ENCODE measurements at places on chromosomes 5 and 9.

GRCh38 chr5:144131261-144131660 is 39.2 kb downstream of the YIPF5 start:
- DNase-seq: no peak

DNA sequence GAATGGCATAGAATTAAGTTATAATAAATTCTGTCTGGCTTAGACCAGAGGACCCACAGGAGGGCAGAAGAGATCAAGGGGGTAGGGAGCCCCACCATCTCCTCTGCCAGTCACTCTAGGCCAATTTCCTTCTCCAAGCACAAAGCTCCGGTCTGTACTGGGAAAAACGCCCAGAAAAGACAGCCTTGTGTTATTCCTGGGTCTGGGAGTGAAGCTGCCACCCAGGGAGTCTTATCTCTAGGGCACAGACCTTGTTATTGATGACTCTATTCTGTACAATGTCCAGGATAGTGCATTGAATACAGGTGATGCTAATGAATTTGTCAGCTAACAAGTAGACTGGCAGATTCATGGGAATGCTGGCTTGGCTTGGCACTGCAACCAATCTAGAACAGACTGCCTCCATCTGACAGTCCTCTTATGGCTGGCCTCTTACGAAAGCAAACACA is 60.7 kb downstream of the MED27 start:
- no peak for DNase-seq

GRCh38 chr5:124858612-124859011 is 112.2 kb upstream of the ZNF608 start:
- no peak for DNase-seq

DNA sequence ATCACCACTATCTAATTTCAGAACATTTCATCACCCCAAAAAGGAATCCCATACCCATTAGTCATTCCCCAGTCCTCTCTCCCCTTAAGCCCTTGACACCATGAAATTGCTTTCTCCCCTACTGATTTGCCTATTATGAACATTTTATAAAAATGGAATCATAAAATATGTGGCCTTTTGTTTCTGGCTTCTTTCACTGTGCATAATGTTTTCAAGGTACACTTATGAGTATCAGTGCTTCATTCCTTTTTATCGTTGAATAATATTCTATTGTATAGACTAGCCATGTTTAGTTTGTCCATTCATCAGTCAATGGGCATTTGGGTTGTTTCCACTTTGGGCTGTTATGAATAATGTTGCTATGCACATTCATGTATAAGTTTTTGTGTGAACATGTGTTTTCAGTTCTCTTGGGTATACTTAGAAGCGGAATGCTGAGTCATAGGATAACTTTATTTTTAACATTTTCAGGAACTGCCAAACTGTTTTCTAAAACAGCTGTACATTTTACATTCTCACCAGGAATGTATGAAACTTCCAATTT is 40.4 kb upstream of the FGF1 start:
- no peak for DNase-seq

- no peak for DNase-seq
Observed at GRCh38 chr5:68502531-68502930, 287.0 kb downstream of the PIK3R1 start.

DNA sequence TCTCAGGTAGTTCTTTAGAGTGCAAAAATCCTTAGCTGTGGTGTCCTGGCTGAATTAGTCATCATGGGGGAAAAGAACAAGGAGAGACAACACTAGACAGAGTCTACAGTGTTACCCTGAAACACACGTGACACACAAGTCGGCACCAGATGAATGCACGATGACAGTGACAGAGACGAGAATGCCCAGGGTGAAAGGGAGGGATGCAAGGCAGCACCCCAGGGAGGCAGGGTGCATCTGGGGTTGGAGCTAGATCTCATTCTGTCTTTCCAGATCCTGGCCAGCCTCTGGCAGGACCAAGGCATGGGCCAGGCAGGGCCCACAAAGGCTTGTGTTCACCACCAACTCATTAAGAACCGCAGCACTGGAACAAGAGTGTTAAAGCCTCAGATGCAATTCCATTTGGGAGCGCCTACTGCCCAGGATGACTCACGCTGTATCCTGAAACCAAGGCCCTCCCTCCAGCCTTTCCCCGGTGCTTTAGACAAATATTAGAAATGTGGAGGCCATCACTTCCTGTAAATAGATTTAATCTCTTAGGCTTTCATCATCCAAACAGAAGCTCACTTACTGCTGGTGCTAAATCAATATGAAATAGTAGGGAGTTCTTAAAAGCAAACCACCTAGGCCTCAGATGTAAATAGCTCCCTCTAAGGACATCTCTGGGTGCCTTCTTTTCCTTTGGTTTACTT is 56.1 kb downstream of the IRX2 start:
- DNase-seq: no peak

- DNase-seq: no peak
Observed at GRCh38 chr9:117034866-117035265, 347.8 kb downstream of the TRIM32 start.

DNA sequence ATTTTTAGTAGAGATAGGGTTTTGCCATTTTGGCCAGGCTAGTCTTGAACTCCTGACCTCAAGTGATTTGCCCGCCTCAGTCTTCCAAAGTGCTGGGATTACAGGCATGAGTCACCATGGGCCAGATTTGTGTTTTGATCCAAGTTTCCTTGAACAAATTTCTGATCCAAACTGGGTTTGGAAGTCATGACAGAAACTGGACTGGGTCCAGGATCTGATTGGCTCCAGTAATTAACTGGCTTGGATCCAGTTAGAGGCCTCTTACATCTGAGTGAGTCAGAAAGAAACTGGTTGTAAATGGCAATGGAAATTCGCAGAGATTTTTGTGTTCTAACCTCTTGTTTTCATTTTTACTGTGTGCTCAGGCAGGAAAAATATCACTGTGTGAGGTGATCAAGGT is 141.6 kb downstream of the SLC25A46 start:
- DNase-seq: no peak

DNA sequence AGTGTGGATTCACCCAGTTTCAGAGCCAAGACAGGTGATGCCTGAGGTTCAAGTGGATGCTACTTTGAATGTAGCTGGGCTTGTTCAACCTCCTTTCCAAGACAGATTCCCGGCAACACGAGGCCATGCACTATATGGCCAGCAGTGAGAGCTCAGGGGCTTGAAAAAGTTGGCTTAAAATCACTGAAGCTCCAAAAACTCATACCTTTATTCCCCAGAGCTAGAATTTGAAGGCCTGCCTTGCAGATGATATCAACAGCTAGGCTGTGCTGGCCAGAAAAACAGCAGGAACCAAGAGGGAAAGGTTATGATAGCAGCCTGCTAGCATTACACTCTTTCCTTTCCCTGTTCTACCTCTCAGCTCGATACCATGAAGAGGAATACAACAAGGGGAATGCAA is 120.2 kb upstream of the DAB2 start:
- DNase-seq: no peak

DNA sequence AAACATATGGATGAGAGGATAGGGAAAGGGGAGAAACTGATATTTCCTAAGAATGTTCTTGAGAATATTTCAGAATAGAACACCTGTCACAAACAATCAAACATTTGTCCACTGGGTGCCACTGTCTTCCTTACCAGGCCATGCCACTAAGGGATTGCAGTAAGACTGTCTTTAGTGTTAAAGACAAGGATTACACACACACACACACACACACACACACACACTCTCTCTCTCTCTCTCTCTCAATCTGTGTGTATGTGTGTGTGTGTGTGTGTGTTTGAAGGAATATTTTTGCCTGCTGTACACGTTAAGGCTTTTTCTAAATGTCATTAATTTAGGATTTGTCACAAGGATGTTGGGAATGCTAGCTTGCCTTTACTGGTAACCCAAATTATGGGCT is 54.4 kb downstream of the CCDC192 start:
- DNase-seq: peak; percentile 1

DNA sequence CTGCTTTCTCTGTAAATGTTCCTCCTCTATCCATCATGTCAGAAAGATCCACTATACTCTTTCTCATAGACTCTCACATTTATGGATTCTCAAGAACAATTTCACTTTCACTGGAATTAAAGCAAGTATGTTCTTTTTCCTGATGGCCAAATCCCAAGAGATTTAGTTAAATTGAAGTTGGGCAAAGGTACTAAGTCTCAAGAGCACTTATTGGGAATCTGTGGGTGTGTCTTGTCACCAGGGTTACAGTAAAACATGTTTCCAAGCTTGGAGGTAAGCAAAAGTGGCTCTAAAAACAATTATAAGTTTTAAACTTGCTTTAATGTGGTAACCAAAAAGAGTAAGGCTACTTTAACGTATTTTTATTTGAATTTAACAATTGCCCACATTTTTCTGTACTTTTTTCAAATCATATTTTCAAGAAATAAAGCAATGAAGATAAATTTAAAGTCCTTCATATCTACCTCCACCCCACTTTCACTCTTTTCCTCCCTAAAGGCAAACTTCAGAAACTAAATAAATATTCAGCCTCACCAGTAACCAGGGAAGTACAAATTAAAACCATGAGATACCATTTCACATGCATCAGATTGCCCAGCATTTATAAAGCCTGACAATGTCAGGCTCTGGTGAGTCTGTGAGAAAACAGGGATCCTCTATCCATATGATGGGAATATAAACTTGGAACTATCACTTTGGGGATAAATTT is 387.4 kb downstream of the CETN3 start:
- no peak for DNase-seq

DNA sequence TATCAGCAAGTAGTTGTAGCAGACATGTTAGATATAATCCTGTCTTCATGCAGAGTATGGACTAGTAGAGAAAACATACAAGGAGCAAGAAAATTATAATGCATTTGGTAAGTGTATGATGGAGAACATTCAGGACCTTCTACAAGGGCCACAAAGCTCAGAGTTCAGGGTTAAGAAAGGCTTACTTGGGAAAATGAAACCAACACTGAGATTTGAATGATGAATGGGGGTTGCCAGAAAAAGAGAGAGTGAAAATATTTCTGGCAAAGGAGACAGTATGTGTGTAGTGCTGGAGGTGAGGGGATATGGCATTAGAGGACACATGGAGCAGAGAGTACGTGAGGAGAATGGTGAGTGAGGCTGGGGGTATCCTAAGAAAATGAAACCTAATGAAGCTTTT is 169.8 kb upstream of the STK32A start:
- DNase-seq: no peak

- no peak for DNase-seq
Observed at GRCh38 chr9:38043931-38044623, 24.9 kb downstream of the SHB start.

- DNase-seq: no peak
Observed at GRCh38 chr5:180519098-180519497, 24.9 kb downstream of the CNOT6 start.

DNA sequence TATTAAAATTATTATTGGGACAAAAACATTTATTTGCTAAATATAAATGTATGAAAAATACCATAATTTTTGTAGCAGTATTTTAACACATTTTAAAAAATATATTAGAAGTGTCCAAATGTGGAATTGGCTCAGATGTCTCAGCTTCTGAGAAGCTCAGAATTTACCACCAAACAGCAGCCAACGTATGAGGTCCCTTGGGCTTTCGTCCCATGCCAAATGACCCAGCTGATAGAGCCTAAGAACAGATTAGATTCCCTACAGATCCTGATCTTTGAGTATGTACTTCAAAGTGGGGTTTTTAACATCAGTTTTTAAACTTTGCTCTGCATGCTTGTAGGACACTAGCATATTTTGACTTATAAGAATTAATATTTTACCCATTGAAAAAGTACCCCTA is 77.3 kb upstream of the RPS23 start:
- no peak for DNase-seq

GRCh38 chr9:137820161-137820855 is 57.3 kb upstream of the CACNA1B start:
- DNase-seq: no peak

GRCh38 chr5:21070858-21071257 is 1082.9 kb upstream of the CDH18 start:
- no peak for DNase-seq

- DNase-seq: peak; percentile 83
Observed at GRCh38 chr5:172881691-172882370, 47.8 kb downstream of the ERGIC1 start.

DNA sequence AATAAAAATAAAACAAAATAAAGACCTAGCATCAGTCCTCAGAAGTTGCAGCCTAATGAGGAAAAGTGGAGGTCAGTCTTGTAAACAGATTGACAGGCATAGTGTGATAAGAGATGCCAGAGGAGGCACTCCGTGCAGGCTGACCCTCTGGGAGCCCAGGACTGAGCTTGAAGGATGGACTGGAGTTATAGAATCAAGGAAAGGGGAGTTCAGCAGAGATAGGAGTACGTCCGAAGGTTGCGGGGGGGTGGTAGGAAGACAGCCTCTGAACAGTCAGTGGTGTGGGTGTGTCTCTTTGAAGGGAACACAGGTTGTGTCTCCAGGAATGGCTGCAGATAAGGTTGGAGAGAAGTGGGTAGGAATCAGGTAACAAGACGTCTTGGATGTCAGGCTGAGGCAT is 126.1 kb upstream of the CPEB4 start:
- no peak for DNase-seq

DNA sequence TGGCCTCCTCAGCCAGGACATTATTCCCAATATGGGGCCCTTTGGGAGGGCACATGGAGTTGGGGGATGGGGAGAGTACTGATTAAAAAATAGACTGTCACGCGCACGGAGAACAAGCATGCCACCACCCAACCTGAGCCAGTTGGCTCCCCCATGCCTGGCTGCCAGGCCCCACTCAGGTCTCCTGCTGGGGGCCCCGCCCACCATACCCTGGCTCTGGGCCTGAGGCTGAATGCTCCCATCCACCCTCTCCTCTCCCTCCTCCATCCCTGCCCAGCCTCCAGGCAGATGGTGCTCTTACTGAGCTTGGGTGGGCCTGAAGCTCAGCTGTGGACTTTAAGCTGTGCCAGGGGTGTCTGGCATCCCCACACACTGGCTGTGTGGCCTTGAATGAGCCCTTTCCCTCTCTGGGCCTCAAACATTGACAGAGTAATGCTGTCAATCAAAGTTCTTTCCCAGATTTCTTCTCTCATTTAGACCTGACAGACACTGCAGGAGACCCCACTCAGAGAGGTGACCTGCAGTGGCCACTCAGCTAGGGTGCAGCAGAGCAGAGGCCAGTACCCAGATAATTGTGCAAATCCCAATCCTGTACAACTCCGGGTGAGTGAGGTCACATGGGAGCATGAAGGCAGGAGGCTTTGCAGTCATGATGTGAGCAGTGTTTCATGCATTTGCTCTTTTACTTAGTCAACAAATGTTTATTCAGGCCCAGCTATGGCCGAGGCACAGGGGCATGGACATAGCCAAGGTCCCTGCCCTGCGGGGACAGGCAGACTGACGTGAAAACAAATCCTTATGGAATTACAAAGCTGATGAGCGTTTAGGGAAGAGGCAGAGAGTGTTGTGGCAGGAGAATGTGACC is 9.8 kb upstream of the SYNPO start:
- DNase-seq: no peak

DNA sequence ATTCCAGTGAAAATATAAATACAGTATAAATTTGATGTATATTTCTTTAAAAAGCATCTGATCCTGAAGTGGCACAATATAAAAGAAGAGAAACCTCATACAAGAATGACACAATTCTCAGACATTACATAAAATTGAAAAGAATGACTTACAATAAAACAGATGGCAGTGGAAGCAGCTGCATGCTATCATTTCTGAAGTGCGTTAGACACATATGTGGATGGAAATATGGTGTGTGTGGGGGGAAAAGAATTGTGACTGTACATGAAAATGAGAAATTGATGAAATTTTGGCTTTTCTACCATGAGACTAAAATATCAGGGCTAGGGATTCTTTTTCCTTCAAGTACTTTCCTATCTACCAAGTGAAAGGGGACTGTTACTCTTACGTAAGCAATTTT is 45.9 kb upstream of the CDH18 start:
- DNase-seq: no peak

- DNase-seq: no peak
Observed at GRCh38 chr9:99361817-99362216, 139.7 kb downstream of the SEC61B start.

All from CD4-positive, alpha-beta T cell treated with Interleukin-1 beta for 1 hour (primary cell).